ENCODE measurements at places on chromosomes 11 and 22. TPM values are rescaled to one million over a fixed set of nuclear protein-coding genes. Genes with fewer than 3 reads are reported as not detected.

The WT1 gene
- total RNA-seq = 1.1 TPM

The ISX gene
- not detected for total RNA-seq

The TENM4 gene
- total RNA-seq = 16.4 TPM

The ANO5 gene
- 0.18 TPM for total RNA-seq

The KRTAP5-9 gene
- total RNA-seq = not detected
